ENCODE measurements at places on chromosomes 3 and 15. TPM values are rescaled to one million over a fixed set of nuclear protein-coding genes. Genes with fewer than 3 reads are reported as not detected.
A peak's percentile ranks its signal among the peaks of the same experiment; 100 is the strongest.

- H3K36me3 ChIP-seq = no peaks in the 10 kb centered on the region
- H3K4me3 ChIP-seq = no peak overlapping the region
- H3K4me1 ChIP-seq = no peaks in the 10 kb centered on the region
- H3K27ac ChIP-seq = no peak overlapping the region
- no peak for DNase-seq
Measured at GRCh38 chr3:144272680-144273079, 301.1 kb downstream of the DIPK2A start.

- H3K4me3 ChIP-seq = no peak overlapping the region
- no peaks in the 10 kb centered on the region for H3K36me3 ChIP-seq
- H3K27me3 ChIP-seq = no peaks in the 10 kb centered on the region
- H3K27ac ChIP-seq = no peak overlapping the region
Measured at GRCh38 chr15:85406916-85407315, 26.5 kb downstream of the AKAP13 start.

- H3K36me3 ChIP-seq = no peaks in the 10 kb centered on the region
- H3K27ac ChIP-seq = no peak overlapping the region
- no peak overlapping the region for H3K4me3 ChIP-seq
- no peaks in the 10 kb centered on the region for H3K4me1 ChIP-seq
- no peak for DNase-seq
- H3K27me3 ChIP-seq = no peaks in the 10 kb centered on the region
Measured at GRCh38 chr15:49962044-49962602, 156.9 kb downstream of the ATP8B4 start.

GRCh38 chr3:46484911-46485778, 12.6 kb upstream of the RTP3 start:
- H3K4me3 ChIP-seq = no peak overlapping the region
- H3K36me3 ChIP-seq = no peaks in the 10 kb centered on the region
- no peak for DNase-seq
- H3K4me1 ChIP-seq = peaks cover 12% of the 10 kb centered on the region

DNA sequence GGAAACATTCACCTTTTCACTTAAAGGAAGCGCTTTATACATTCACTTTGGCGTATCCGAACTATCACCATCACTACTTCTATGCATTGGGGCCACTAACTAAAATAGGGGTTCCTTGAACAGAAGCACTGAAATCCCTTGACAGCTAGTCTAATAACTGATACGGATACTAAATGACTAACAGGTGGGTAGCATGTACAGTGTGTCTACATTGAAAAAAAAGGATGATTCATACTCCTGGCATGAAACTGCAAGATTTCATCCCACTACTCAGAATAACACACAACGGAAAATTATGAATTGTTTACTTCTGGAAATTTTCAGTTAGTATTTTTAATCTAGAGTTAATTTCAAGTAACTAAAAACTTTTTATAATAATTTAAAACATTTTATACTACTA, 96.7 kb downstream of the SMARCC1 start:
- no peaks in the 10 kb centered on the region for H3K27me3 ChIP-seq
- DNase-seq = no peak
- H3K4me3 ChIP-seq = no peak overlapping the region
- no peak overlapping the region for H3K27ac ChIP-seq

DNA sequence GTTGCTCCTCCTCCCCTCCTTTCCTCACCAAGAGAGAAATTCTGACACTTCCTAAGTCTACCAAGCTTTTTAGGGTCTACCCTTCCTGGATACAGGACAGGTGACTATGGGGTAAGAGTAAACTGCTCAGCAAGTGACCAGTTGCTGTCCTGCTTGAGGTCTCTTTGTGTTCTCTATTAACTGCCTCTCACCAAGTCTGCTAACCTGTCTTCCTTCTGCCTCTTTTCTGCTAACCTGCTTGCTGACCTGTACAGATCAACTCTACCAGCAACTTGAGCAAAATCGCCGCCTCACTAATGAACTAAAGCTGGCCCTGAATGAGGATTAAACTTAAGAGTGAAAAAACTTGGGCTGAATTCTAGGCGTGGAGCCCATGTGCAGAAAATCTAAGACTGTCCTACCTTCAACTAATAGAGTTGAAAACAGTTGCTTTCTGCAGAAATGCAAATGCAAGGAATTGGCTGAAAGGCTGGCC, 27.1 kb downstream of the TPM1 start:
- peaks cover 6% of the 10 kb centered on the region for H3K36me3 ChIP-seq
- no peaks in the 10 kb centered on the region for H3K4me1 ChIP-seq
- no peak overlapping the region for H3K27ac ChIP-seq
- DNase-seq = no peak
- no peaks in the 10 kb centered on the region for H3K27me3 ChIP-seq

DNA sequence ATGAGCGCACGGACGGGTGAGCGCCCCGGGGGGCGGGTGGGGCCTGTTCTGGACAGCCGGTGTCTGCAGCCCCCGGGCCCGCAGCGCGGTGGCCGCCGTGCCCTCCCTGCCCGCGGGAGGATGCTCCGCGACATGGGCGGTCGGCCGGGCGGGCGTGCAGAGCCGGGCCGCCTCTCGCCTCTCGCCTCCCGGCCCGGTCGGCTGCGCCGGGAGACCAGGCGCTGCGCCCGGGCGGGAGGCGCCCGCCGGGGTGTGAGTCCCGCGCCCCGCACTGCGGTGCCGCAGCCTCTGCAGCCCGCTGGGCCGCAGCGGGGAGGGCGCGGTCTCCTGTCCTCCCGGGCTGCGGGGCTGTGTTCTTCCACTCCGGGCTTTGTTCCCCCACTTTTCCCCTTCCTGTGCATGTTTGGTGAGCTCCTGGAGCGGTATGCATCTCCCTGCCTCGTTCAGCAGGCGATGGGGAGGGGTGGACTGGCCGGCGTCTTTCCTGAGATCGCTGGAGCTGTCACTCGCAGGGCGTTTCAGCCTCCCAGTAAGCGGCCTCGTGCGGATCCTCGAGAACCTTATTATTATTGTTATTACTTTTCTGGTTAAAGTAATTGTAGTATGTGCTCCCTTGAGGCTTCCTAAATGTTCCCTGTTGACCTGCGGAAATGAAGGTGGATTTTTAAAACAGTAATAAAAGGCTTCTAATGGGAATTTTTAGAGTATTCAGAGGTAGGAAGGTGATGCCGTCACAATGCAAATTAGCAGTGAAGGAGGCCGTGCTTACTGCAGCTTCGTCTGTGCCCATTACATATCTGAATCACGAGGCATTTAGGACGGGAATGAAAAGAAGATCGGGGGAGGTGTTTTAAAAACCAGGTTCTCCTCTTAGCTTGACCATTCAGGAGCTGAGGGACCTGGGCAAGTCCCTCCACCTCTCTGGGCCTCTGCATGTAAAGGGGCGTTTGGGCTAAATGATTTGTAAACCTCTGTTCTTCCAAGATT, 593 bp downstream of the TMOD2 start:
- H3K27ac ChIP-seq = no peak overlapping the region
- H3K36me3 ChIP-seq = no peaks in the 10 kb centered on the region
- no peaks in the 10 kb centered on the region for H3K27me3 ChIP-seq
- H3K4me3 ChIP-seq = peak overlapping the region; percentile 48
- peaks cover 11% of the 10 kb centered on the region for H3K4me1 ChIP-seq

DNA sequence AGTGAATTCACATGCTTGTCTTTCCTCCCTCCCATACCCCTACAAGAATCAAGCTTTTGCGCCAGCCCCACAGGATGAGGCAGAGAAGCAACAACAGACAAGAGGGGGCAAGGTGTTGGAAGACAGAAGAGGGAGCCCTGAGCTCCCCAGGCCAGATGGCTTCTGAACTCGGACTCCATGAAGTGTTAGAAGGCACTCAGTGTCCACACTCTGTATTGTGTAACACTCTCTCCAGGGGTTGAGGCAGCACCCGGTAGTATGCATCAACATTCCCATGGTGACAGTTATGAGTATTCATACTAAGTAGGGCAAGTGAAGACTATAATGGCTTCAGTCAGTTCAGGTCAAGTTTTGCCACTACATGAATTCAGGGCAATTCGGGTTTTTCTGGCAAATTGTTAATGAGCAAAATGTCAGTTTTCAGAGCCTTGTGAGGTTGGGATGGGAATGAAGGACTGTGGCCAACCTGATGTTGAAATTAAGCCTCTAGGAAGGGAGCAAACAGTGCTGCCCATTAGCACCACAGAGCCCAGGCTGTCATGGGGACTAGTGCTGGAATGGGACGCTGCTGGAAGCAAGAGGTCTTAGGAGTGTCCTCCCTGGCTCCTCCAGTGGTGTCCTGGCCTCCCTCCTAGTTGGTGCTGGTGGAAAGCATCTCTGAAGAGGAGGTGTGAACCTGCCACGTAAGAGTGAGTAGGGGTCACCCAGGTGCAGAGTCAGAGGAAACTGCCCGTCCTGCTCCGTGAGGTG, 79.4 kb downstream of the KLF15 start:
- no peak for DNase-seq
- no peaks in the 10 kb centered on the region for H3K4me1 ChIP-seq
- no peaks in the 10 kb centered on the region for H3K27me3 ChIP-seq
- H3K4me3 ChIP-seq = no peak overlapping the region

DNA sequence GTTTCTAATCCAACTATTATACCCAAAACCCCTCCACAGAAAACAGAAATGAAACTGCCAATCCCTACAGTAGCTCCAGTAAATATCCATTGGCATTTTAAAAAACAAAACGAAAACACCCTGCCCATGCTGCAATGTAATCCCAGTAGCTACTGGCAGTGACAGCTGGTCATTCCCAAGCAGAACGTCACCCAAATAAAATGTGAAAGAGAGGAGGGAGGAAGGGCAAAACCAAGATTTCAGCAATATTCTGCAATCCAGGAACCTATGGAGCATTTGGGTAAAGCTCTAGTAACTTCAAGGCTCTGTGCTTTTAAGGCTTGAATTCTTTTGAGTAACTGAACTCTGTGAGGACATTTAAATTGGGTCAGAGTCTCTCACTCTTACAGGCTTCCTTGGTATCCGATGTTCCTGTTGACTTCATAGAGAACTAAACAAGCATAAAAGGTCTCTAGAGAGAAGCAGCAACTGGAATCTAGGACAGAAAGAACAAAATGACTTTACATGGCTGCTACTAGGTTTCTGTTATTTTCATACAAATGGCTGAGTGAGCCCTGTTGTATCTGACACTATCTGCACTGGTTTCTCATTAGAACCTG, 136.2 kb downstream of the TNIK start:
- no peaks in the 10 kb centered on the region for H3K36me3 ChIP-seq
- no peak for DNase-seq
- no peak overlapping the region for H3K27ac ChIP-seq
- H3K4me3 ChIP-seq = no peak overlapping the region
- peaks cover 13% of the 10 kb centered on the region for H3K4me1 ChIP-seq

- no peak overlapping the region for H3K27ac ChIP-seq
- no peaks in the 10 kb centered on the region for H3K36me3 ChIP-seq
- no peak for DNase-seq
- H3K27me3 ChIP-seq = no peaks in the 10 kb centered on the region
- H3K4me1 ChIP-seq = no peaks in the 10 kb centered on the region
Measured at GRCh38 chr15:27330326-27330725, 359.3 kb downstream of the GABRG3 start.

GRCh38 chr3:124995460-124995994, 60.3 kb downstream of the HEG1 start:
- no peak overlapping the region for H3K27ac ChIP-seq
- peaks cover 43% of the 10 kb centered on the region for H3K36me3 ChIP-seq

DNA sequence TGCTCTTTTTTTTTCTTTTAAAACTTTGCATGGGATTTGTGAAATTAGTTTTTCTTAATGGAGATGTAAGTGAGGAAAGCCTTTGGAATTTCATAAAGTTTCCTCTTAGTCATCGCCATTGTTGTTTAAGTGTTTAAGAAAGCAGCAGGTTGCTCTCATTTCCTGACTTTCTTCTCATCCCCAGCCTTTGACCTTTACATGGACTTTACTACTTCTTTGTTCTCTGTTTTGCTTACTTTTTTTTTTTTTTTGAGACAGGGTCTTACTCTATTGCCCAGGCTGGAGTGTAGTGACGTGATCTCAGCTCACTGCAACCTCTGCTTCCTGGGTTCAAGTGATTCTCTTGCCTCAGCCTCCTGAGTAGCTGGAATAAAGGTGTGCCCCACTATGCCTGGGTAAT, 38.6 kb downstream of the FBXL2 start:
- H3K4me1 ChIP-seq = no peaks in the 10 kb centered on the region
- no peaks in the 10 kb centered on the region for H3K36me3 ChIP-seq
- no peak overlapping the region for H3K27ac ChIP-seq
- no peaks in the 10 kb centered on the region for H3K27me3 ChIP-seq
- H3K4me3 ChIP-seq = no peak overlapping the region

Gene TRIP4
- 25.1 TPM for total RNA-seq

Gene TRIM59
- total RNA-seq = 30.7 TPM

Gene ITIH3
- not detected for total RNA-seq

Gene KAT2B
- total RNA-seq = 48.7 TPM

Gene WDR48
- 46.3 TPM for total RNA-seq

Gene HDAC11
- total RNA-seq = 2.6 TPM

Gene PARP15
- total RNA-seq = 13.9 TPM

Gene NOX5
- not detected for total RNA-seq

Gene SLC12A1
- not detected for total RNA-seq
